Progenitor cell of endocrine pancreas (in vitro differentiated cells): ENCODE measurements at places on chromosomes 4 and X.

- H3K4me3 ChIP-seq: no peak overlapping the region
- peaks cover 8% of the 10 kb centered on the region for H3K4me1 ChIP-seq
- H3K27ac ChIP-seq: no peak overlapping the region
- DNase-seq: no peak
- no peaks in the 10 kb centered on the region for H3K36me3 ChIP-seq
- H3K27me3 ChIP-seq: no peaks in the 10 kb centered on the region
Measured at GRCh38 chr4:11505221-11505971, 76.7 kb upstream of the HS3ST1 start.

GRCh38 chrX:22012931-22013330, 19.2 kb upstream of the PHEX start:
- no peaks in the 10 kb centered on the region for H3K4me1 ChIP-seq
- no peak overlapping the region for H3K4me3 ChIP-seq
- peaks cover 20% of the 10 kb centered on the region for H3K36me3 ChIP-seq
- DNase-seq: no peak

- H3K27me3 ChIP-seq: no peaks in the 10 kb centered on the region
- no peak for DNase-seq
- H3K4me3 ChIP-seq: no peak overlapping the region
- peaks cover 9% of the 10 kb centered on the region for H3K36me3 ChIP-seq
- no peak overlapping the region for H3K27ac ChIP-seq
Measured at GRCh38 chr4:3385711-3386420, 55.9 kb upstream of the HGFAC start.

GRCh38 chr4:183105092-183105491, 6.0 kb downstream of the WWC2 start:
- H3K27ac ChIP-seq: no peak overlapping the region
- DNase-seq: no peak
- peaks cover 3% of the 10 kb centered on the region for H3K36me3 ChIP-seq
- no peak overlapping the region for H3K4me3 ChIP-seq
- H3K27me3 ChIP-seq: no peaks in the 10 kb centered on the region

DNA sequence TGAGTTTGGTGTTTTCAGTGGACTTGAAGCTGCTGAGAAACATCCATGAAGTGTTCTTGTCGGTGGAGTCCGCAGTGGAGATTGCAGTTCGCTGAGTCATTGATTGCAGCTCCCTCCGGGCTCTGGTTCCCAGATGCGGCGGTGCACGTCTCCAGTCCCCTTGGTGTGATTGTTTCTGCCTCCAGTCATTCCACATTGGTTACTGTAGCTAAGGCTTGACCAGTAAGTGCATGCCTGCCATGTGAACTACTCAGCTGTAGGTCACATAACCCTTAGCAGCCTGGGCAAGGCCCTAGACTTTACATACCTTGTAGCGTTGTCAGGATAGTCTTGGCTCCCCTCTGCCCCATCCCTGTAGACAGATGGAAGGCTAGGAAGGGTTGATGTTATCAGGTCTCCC, 53.8 kb upstream of the CLCN4 start:
- H3K4me3 ChIP-seq: no peak overlapping the region
- no peak for DNase-seq
- H3K27me3 ChIP-seq: no peaks in the 10 kb centered on the region
